ENCODE measurements at places on chromosomes 7 and 10.

GRCh38 chr10:49613882-49614241, at the start of gene CHAT:
CHAT (plus strand) TSS chr10:49614037; CDS start chr10:49614190, 153 bp downstream.
- DNase-seq, result no peak

GRCh38 chr7:107931740-107932515, 40.9 kb downstream of the DLD start:
- DNase-seq, result no peak

- no peak for DNase-seq
Measured at GRCh38 chr7:91306266-91306665, 42.0 kb downstream of the FZD1 start.

DNA sequence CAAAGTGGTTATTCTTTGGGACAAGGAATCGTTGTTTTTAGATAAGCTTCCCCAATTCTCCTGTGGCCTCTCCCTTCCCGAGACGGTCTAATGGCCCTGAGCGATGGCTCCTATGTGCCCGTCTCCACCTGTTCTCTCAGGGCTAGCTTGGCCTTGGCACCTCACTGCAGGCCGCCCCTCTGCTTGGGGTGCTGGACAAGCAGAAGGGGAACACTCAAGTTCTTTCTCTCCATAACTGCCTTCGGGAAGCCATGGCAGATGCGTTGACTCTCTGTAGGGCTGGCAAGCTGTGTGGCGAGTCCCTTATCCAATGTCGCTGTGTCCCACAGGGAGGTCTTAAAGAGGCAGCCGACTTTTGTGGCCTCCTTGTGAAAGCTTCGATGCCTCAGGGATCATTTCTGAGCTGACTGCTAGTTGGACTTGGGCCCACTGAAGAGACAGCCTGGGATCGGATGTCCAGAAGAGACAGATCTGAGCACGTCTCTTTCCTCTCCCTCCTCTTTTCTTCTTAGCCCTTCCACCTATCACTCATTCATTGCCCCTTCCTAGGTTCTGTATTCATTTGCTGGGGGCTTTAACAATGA, 70.8 kb downstream of the GRK5 start:
- no peak for DNase-seq

DNA sequence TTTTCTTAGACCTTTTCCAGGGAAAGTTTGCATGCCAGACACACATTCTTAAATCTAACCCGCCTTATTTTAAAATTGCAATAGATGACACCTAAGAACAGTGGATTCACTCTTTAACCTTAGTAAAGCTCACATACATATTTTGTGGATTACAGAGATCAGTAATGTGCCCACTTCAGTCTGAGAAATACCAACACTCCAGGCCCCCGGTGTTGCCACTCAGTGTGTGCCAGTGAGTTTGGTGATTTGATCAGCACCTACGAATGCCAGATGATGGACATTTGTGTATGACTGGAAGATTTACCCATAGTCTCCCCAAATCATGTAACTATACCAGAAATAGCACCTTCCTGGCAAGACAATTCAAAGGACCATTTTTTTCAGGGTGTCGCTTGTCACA, 2.6 kb downstream of the LRRN3 start:
- no peak for DNase-seq

GRCh38 chr7:152137476-152138025, 112.1 kb downstream of the GALNT11 start:
- no peak for DNase-seq

GRCh38 chr7:43771573-43771972, 13.1 kb downstream of the BLVRA start:
- no peak for DNase-seq

- no peak for DNase-seq
Measured at GRCh38 chr7:65840446-65840845, 32.4 kb upstream of the VKORC1L1 start.

DNA sequence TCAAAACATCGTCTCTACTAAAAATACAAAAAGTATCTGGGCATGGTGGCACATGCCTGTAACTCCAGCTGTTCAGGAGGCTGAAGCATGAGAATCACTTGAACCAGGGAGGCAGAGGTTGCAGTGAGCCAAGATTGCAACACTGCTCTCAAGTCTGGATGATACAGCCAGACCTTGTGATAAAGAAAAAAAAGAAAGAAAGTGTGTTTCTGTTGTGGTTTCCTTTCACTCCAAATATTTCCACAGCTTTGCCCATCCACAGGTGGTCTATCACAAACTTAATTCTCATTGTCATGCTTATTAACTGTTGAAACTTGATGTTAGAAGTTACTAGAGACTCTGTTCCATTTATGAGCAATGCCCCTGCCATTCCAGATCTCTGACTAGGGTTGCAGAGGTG, 316.0 kb upstream of the SEMA3C start:
- DNase-seq, result no peak

DNA sequence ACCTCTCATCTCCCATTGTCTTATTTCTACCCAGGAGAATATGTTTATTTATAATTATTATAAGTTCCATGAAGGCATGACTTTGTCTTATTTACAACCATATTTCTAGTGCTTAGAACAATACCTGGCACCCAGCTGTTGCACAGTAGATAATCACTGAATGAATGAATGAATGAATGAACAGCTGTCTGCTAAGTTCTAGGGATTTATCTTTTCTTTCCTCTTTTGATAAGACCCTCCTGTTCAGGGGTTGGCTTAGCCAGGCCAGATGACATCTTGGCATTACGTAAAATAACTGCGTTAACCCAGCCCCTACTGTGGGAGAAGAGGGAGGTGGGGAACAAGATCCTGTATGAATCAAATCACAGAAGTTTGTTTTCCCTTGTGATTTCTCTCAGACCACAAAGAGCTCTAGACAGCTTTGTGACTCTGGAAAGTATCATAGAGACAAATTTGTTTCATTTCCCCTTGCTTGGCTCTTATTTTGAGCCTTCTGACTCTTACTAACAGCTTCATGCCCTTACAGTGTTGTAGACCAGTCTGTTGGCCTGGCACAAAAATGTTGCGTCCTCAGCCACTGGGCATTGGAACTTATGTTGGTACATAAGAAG, 8.4 kb downstream of the ZNF862 start:
- DNase-seq, result no peak

GRCh38 chr10:73922007-73922863, 11.3 kb downstream of the PLAU start:
- DNase-seq, result no peak

DNA sequence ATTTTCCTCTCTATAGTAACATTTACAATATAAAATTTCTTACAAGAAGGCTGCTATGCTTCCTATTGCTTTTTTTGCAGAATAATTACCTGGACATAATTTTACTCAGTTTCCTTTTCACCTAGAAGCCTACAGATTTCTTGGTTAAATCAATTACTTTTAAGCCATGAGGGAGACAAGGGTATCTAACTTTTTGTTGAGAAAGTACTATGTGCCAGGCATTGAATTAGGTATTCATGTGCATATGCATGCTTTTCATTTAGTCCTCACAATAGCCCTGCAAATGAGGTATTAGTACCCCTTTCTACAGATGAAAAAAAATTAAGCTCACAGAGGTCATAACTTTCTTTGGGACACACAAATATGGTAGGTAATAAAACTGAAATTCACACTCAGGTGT, 16.4 kb downstream of the PCGF6 start:
- DNase-seq, result no peak

DNA sequence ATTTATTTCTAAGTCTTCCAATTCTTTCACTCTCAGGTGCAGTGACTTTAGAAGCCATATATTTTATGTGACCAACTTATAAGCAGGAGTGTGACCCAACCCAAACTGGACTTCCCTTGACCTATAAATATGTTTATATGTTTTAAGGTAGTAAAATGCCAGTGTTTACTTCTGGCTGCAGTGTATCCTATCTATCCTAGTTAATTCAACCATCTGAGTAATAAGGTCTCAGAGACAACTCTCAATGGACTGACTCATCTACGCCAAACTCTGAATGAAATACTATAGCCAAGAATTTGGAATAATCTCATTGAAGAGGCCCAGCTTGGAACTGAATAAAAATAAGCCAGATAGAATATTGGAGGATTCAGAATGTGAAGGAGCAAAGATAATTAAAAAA, 544.5 kb upstream of the SORCS1 start:
- DNase-seq, result no peak

DNA sequence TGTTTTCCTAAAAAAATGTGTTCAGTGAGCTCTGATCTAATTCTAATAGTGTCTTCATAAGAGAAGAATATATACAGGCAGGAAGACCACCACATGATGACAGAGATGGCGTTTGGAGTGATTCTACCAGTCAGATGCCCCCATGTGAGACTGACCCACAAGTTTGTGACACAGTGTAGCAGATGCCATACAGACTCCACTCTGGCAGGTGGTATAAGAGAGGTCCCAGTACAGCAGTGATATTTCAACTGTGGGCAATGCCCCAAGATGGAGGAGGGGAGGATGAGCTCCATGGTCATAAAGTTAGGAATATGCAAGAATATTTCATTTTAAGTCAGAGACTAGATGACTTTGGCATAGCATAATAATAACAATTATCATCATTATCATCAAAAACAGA, 1022.6 kb downstream of the KCNMA1 start:
- no peak for DNase-seq

- DNase-seq, result no peak
Measured at GRCh38 chr7:96998744-96999143, 6.6 kb upstream of the DLX6 start.

DNA sequence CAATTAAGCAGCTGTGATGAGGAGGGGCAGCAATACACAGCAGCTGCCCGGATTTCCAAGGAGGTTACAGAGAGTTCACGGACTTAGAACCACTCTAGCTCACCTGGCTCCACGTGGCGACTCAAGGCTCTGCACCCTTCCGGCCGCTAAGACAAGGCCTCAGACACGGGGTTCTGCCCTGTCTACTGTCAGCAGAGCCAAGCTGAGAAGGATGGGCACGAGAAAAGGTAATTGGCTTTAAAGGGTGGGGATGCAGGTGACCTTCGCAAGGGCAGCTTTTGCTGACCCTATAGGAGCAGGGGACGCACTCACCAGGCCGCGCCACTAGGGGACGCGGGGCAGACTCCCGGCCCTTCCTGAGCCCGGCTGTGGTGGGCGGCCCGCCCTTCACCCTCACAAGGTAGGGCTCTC, 152.4 kb downstream of the KIF20B start:
- DNase-seq, result no peak

- DNase-seq, result no peak
Measured at GRCh38 chr7:52897713-52898112, 137.7 kb upstream of the POM121L12 start.

- no peak for DNase-seq
Measured at GRCh38 chr7:49840751-49841405, 67.4 kb downstream of the VWC2 start.

- DNase-seq, result no peak
Measured at GRCh38 chr7:138235207-138235606, 158.9 kb downstream of the AKR1D1 start.

GRCh38 chr10:69093933-69094332, 6.0 kb downstream of the SRGN start:
- DNase-seq, result no peak

GRCh38 chr7:48004638-48005037, 24.3 kb downstream of the SUN3 start:
- DNase-seq, result no peak

DNA sequence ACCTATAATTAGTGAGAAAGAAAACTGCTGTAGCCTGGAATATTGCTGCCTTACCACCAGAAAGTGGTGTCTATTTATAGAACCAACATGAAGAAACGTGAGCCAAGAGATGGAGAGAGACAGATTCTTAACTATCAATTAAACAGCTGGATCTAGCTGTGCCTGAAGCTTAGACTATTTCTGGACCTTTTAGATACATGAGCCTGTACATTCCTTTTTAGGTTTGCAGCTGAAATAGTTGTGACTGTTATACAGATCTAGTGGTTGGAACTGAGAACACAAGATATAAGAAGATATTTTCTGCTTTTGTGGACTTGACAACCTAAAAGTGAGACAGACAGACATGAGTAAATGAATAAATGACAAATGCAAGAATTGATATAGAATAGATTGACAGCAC, 73.4 kb downstream of the CDK14 start:
- DNase-seq, result no peak
